ENCODE measurements at places on chromosomes 4 and X.

DNA sequence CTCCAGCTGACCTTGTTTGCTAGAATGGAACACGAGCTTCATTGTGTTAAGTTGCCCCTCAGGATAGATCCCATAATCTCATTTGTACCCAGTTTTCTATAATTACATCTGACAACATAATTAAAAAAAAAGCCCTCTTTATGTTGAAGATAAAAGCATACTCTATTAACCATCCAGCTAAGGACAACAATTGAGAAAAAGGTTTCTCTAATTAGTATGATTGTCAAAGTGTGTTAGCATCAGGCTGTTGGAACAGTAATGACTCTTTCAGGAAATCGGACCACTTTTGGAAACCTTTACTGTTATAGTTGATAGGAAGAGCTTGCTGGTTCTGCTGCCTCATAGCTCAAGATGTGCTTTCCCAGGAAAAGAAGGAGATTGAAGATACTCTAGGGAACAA is 172.6 kb downstream of the FHIP1A start:
- no peak for DNase-seq

- DNase-seq, result no peak
These were observed 45.7 kb upstream of the GATB start for GRCh38 chr4:151806511-151806927.

DNA sequence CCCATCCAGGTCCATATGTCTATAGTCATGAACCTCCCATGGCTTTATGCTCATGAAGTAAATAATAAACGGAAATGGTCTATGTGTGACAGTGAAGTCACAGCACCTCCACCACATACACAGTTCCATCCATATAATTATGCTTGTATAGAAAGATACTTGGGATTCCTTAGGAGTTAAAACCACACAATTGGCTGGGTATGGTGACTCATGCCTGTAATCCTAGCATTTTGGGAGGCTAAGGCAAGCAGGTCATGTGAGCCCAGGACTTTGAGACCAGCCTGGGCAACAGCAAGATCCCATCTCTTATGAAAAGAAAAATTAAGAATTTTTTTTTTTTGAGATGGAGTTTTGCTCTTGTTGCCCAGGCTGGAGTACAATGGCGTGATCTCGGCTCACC is 55.6 kb upstream of the RBM47 start:
- no peak for DNase-seq

- no peak for DNase-seq
These were observed 46.2 kb downstream of the LDB2 start for GRCh38 chr4:16852228-16852627.

DNA sequence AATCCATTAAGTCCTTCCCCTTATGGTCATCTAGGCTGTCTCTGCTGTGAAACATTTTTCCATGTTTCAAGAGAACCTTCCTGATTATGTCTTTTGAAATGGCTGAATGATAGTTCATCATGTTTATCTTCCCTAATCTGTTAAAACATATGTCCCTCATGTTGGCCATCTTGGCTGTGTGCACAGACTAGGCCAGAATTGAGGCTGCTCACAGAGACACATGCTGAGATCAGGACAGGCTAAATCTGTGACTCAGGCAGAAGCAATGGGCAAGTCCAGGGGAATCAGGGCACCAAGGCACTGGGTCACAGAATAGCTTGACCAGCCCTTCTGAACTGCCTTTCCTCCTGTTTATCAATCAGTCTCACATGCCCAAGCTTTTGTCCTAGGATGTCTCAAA is 78.3 kb downstream of the FHDC1 start:
- DNase-seq, result no peak

DNA sequence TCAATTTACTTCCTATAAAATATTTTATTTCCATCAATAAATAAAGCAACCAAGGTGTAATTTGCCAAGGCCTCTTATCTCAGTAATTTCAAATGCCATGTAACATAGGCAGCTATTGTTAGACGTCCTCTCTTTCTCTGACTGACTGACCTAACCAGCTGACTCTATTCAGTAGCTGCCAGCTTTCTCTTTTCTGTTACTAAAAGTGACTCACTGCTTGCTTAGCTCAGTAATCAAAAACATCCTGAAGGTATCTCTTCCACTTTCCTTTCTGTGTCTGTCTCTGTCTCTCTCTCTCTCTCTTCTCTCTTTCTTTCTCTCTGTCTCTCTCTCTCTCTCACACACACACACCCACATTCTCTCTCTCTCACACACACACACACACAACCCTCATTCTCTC is 134.2 kb downstream of the SPOCK3 start:
- DNase-seq, result no peak

- no peak for DNase-seq
These were observed 68.2 kb upstream of the FAM241A start for GRCh38 chr4:112076919-112077608.

DNA sequence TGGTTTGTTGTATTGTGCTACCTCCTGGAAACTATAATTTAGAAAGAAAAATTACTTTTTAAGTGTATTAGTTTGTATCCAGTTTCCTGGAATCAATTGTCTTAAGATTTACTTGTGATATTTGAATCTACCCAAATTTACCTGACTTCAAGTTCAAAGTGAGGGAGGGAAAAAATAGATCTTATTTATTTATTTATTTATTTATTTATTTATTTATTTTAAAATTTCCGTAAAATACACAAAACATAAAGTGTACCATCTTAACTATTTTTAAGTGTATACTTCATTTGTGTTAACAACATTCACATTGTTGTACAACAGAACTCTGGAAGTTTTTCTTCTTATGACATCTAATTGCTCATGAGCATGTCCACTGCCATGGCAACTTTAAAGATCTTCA is 356.0 kb downstream of the DACH2 start:
- no peak for DNase-seq
